Activated CD8-positive, alpha-beta memory T cell treated with anti-CD3 and anti-CD28 coated beads for 1 hour (primary cell): ENCODE measurements at places on chromosomes 4 and X.

GRCh38 chr4:121199742-121200561, 35.8 kb upstream of the TNIP3 start:
- DNase-seq, result no peak

- DNase-seq, result no peak
Observed at GRCh38 chr4:5813882-5814255, 79.0 kb downstream of the CRMP1 start.

- no peak for DNase-seq
Observed at GRCh38 chrX:145002771-145003170, 244.5 kb upstream of the SPANXN1 start.

DNA sequence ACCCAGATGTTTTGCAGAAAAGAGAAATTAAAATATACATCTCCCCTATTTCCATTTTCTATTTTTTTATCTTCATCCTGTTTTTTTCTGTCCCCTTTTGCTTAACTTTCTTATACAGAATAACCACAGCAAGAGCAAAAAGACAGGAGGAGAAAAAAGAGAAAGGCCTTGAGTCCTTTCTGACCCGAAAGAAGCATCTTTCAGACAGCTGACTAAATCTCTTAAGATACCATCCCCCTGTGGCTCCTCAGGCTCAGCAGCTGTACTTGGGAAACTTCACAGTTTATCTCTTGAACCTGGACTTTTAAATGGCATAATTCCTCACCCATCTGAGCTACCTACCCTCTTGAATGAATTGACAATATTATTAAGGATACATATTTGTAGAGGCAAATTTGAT, 100.2 kb downstream of the FIP1L1 start:
- no peak for DNase-seq

- no peak for DNase-seq
Observed at GRCh38 chrX:85024044-85024443, 20.4 kb downstream of the APOOL start.

GRCh38 chr4:23828020-23828715, 61.7 kb downstream of the PPARGC1A start:
- no peak for DNase-seq

DNA sequence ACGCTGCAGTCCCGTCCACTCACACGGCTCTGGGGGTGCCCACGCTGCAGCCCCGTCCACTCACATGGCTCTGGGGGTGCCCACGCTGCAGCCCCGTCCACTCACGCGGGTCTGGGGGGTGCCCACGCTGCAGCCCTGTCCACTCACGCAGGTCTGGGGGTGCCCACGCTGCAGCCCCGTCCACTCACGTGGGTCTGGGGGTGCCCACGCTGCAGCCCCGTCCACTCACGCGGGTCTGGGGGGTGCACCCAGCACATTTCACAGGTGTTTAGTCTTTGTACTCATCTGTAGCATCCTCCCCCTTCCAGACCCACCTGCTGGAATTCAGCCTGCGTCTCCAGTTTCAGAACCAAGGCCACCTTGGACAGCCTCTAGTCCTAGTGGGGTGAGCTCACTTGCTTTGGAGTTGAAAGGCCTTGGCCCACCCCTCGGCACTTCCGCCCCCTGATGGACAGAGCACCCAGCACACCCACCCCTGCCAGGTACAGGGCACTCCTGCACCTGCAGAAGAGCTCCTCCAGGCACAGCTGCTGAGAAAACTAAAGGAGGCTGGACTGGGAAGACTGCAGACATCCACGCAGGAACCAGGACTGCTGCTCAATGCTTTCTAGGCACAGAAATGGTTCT, 73.0 kb downstream of the ABLIM2 start:
- DNase-seq, result no peak

GRCh38 chr4:40055863-40056715, 561 bp upstream of the N4BP2 start:
- peak; percentile 33 for DNase-seq

- no peak for DNase-seq
Observed at GRCh38 chr4:40980318-40980883, 230.6 kb downstream of the NSUN7 start.

DNA sequence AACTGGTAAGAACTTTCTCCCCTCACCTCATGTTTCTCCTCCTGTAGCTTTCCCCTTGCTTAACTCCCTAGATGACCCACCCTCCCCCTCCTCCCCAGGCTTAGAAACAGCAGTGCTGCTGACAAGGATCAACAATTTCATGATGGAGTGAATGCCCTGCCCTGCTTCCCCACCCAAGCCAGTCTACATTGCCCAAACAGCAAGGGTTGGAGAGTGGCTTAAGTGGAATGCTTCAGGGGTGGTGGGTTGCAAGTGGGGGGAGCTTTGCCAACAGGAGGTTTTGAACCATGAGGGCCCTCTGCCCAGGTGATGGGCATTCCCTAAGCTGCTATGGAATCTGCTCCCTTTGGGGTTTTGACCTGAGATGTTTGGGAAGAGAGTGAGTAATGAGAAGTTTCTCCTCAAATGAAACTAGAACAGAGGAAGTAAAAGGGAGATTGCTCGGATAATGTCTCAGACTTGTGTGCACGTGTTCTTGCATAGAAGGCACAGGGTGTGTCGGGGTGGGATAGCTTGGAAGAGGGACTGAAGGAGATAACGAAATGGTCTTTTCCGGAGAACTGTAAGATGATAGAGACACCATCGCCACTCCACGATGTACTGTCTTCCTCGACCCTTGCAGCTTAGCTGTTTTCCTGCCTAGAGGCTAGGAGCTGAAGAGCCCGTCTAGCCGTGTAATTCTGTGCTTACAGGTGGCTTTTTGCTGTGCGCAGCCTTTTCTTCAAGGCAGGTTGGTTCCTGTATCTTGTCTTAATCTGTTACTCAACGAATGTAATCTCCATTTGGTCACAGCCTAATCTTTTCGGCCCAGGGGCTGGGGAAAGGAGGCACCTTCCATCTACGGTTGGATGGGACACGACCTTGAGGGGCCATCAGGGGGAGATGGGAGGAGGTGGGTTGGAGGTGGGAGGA, 10.1 kb downstream of the GDPD2 start:
- no peak for DNase-seq
